ENCODE measurements at places on chromosomes 13 and 19. TPM values are rescaled to one million over a fixed set of nuclear protein-coding genes. Genes with fewer than 3 reads are reported as not detected.

The MAST1 gene
- 5.4 TPM for total RNA-seq

DNA sequence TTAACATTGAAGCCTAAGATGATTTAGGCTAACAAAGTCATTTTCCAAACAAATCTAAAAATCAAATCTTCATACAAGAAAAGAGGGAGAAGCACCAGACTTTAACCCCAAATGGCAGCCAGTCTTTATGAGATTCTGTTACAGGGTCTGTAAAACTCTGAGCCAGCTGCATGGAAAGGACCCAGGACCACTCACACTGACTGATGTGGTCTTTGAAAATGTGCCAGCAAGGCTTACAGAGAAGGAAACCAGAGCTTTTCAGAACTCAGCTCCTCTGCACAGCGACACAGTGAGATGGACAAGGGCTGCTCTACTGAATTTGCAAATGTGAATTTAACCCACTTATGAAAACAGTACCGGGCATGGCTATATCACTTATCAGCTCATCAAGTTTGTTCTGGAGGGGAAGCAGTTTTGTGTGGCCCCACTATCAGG, 98.8 kb upstream of the SERP2 start:
- DNase-seq = no peak

DNA sequence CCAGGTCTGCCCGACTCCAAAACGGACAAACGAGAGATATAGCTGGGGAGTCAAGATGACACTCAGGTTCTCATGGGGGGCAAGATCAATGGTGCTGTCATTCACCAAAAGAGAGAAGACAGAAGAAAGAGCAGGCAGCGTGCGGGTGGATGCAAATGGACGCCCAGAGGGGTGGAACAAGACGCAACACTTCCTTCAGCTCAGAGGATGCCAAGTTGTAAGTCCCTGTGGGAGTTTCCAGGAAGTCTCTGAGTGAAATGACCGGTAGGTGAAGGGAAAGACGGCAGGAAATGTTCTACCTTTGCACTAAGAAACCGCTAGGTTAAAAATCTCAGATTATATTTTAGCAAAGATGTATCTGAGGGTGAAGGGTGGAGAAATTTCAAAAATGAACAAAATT, 26.5 kb downstream of the TUBGCP3 start:
- DNase-seq = no peak

DNA sequence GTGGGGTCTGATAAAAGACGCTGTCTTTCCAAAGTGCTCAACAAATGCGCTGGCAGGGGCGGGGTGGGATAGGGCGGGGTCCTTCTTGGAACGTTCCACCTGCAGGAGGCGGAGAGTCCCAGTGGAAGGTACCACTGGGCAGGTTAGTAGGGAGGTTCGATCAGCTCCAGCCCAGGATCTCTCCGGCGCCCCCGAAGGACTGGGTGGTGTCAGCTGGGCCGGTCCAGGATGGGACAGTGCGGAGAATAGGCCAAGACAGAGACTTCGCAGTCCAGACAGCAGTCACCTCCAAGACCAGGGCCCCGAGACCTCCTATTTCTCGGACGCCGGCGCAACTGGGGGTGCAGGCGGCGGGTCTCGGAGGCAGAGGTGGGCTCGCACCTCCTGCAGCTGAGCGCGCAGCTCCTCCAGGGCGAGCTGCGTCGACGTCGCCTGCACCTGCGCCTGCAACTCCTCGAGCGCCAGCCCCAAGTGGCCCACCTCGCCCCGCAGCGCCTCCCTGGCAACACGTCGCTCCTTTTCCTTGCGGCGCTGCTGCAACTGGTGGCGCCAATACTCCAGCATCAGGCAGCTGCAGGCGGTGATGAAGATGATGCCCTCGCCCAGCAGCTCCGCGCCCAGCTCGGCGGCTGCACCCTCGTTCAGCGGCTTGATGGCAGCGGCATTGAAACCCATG, 21.6 kb downstream of the VASP start:
- no peak for DNase-seq

GRCh38 chr19:31058676-31059340, 290.4 kb downstream of the TSHZ3 start:
- no peak for DNase-seq

- no peak for DNase-seq
Observed at GRCh38 chr19:294341-294945, 3.2 kb upstream of the PLPP2 start.

- no peak for DNase-seq
Observed at GRCh38 chr13:50936679-50937078, 27.1 kb downstream of the RNASEH2B start.

GRCh38 chr19:49543032-49543431, 15.2 kb downstream of the RCN3 start:
- no peak for DNase-seq

The DMAC2 gene
- 57.5 TPM for total RNA-seq

The LGALS7B gene
- total RNA-seq = not detected

GRCh38 chr13:91017031-91017668, 330.3 kb upstream of the MIR17HG start:
- peak; percentile 8 for DNase-seq

The KIR3DL2 gene
- total RNA-seq = not detected

The NUMBL gene
- total RNA-seq = 79.3 TPM

- no peak for DNase-seq
Observed at GRCh38 chr13:79034341-79034740, 371.7 kb downstream of the RBM26 start.

GRCh38 chr13:95323930-95324662, 22.8 kb upstream of the ABCC4 start:
- no peak for DNase-seq

DNA sequence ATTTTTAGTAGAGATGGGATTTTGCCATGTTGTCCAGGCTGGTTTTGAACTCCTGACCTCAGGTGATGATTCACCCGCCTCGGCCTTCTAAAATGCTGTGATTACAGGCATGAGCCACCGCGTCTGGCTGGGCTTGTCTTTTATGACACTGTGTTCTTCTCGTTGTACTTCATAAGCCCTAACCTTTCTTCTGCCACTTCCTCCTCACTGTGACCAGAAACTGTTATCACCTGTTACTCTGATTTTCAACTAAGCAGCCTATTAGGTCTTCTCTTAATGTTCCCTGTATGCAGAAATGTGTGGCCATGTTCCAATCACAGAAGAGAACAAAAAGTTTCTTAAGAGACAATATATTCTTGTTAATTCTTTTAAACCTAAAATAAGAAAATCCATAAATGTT, 16.4 kb downstream of the ZNF790 start:
- DNase-seq = no peak

GRCh38 chr19:35223084-35223790, 5.3 kb downstream of the FAM187B start:
- no peak for DNase-seq

- no peak for DNase-seq
Observed at GRCh38 chr13:41458761-41459431, 1.5 kb downstream of the RGCC start.

DNA sequence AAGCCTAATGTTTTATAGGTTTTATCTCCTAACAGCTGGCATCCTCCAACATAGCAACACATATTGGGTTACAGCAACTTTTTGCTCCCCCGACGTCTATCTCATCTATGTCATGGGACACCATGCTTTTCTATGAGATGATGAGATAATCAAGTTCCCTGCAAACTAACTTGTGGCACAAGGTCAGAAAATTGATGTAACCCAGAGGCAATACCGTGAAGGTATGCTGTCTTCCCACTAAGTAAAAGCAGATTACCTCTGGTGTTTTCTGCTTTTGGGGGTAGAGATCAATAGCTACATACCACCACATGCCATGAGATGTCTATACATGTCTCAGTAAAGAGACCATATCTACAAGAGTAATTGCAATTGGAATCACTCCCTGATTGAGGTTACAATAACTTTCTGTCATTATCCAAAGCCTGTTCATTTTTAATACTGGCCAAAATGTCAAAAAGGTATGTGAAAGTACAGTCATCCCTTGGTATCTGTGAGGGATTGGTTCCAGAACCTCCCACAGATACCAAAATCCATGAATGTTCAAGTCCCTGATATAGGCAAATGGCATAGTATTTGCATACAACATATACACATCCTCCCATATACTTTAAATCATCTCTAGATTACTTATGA, 131.3 kb downstream of the CYSLTR2 start:
- DNase-seq = peak; percentile 64

DNA sequence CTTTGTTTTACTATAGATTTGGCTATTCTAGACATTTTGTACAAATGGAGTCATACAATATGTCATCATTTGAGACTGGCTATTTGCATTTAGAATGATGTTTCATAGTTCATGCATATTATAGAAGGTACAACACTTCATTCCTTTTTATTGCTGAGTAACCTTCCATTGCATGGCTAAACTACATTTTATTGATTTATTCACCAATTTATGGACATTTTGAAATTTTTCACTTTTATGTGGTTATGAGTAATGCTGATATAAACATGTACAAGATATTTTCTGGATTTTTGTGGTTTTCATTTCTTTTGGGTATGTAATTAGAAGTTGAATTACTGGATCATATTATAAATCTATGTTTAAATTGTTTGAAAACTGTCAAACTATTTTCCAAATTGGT, 710.3 kb upstream of the SLITRK5 start:
- DNase-seq = peak; percentile 52

- DNase-seq = no peak
Observed at GRCh38 chr13:90934741-90935140, 412.7 kb upstream of the MIR17HG start.

GRCh38 chr13:33452873-33453517, 167.4 kb upstream of the STARD13 start:
- DNase-seq = no peak

DNA sequence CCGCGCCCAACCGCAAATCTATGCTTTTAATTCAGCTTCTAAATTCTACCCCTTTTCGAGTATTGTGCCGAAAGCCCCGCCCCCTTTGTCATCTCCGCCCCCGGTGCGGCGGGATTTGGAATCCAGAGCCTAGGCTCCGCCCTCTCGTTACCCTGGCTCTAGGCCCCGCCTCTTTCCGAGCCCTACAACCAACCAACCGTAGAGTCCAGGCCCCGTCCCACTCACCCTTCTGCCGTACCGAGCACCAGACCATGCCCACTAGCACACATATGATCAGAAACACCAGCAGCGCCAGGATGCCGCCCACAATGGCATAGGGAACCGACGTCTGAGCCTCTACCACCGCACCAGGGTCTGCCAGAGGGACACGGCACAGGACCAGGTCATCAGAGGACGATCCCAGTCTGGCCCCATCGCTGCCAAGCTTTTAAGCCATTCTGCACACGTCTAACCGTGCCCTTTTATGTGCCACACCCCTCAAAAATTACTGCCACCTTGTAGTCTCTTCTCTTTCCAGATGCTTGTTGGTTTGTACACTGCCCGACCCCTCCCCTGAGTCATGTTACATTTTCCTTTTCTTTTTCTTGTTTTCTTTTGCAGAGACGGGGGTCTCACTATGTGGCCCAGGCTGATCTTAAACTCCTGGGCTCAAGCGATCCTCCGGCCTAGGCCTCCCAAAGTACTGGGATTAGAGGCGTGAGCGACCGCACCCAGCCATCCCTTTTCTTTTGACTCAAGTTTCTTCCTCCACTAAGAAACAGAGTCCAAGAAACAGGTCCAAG, 4.7 kb upstream of the ZNF428 start:
- DNase-seq = no peak

- peak; percentile 42 for DNase-seq
Observed at GRCh38 chr13:32669030-32669646, 82.9 kb downstream of the PDS5B start.

The PLIN5 gene
- not detected for total RNA-seq

DNA sequence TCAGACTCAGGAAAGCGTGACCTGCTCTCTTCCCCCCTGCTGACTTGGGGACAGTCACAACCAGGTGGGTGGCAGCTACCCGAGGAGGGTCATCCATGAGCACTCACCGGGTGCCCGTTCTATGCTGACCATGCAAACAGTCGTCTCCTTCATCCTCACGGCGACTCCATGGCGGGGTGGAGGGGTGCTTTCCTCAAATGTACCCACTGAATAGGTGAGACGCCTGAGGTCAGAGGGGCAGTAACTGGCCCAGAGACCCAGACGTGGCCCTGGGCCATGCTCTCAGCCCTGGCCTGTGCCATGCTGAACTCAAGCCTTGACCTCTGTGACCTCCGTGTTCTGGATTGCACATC, 59.2 kb upstream of the TPM4 start:
- DNase-seq = no peak

GRCh38 chr13:20136781-20137703, 23.8 kb downstream of the GJA3 start:
- DNase-seq = no peak

Measured in astrocyte (in vitro differentiated cells and primary cell).